Fibroblast of the aortic adventitia (primary cell): ENCODE measurements at places on chromosomes 4 and X.

DNA sequence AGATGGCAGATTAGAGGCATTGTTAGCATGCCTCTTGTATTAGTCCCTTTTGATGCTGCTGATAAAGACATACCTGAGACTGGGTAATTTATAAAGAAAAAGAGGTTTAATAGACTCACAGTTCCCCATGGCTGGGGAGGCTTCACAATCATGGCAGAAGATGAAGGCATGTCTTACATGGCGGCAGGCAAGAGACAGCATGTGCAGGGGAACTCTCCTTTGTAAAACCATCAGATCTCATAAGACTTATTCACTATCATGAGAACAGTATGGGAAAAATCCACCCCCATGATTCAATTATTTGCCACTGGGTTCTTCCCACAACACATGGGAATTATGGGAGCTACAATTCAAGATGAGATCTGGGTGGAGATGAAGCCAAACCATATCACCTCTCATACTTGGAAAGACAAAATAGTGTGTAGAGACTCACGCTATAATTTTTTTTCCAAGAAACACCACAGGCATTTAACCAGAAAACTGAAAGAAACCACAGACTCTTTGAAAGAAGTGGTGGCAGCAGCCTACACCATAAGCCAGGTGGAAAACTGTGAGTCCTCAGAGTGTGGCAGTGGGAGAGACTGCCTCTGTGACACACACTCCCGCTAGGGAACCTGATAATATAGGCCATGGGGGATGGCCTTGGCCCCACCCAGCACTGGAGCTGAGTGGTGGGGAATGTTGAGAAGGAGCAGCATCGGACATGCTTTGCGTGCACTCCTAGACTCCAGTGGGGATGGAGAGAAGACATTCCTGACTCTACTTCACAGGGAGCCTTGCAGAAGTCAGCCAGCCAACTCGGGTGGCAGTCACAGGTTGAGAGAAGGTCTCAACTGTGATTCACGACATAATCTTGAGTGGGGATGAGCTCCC lies 51.5 kb downstream of the SLC2A9 start:
- no peak for DNase-seq

GRCh38 chrX:29269390-29269789 lies 682.1 kb downstream of the IL1RAPL1 start:
- no peak for DNase-seq

GRCh38 chr4:140869446-140869845 lies 113.3 kb upstream of the TBC1D9 start:
- no peak for DNase-seq

DNA sequence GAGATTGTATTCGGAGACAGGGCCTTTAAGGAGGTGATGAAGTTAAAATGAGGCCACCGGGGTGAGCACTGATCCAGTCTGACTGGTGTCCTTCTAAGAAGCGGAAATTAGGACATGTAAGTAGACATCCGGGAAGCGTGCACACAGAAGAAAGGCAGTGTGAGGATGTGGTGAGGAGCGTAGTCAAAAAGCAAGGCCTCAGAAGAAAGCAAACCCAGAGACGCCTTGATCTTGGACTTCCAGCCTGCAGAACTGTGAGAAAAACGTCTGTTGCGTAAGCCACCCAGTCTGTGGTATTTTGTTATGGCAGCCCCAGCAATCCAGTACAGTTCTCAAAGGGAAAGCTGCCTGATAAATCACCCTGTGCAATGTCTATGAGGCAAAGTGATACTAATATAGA lies 153.5 kb downstream of the KCNIP4 start:
- DNase-seq = peak; percentile 61
